ENCODE measurements at places on chromosomes 3 and 15.

- no peak for DNase-seq
Observed at GRCh38 chr3:65824166-65824565, 214.6 kb downstream of the MAGI1 start.

- DNase-seq, result no peak
Observed at GRCh38 chr3:62319570-62320243, 53.6 kb downstream of the FEZF2 start.

DNA sequence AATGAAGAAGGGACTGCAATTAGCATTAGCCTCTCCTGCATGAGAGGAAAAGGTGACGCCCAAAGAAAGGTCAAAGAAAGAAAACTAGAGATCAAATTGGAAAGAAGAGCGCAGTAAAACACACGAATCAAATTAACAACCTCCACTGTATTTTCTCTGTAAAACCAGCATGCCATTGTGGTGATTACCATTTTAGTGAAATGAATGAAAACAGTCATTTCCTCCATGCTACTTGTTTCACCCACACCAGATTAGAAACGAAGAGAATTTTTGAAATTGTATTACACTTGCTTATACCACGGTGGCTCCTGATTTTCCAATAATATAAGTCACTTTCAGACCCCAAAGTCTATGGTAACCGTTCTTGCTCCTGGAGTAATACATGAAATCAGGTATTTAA lies 71.6 kb downstream of the SUMF1 start:
- no peak for DNase-seq

DNA sequence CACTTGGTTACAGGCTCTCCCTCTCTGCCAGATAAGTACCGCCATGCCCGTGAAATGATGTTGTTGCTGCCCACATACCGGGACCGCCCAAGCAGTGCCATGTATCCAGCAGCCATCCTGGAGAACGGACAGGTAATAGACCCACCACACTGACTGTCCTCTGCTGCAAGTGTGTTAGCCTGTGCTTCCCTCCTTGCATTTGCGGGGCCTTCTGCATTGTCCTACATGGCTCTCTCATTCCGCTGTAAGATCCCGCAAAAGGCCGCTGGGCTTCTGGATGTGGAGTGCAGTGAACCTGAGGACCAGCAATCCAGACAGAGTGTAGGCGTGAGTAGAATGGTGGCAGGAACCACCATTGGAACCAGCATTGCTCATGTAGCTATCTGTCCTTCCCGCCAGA lies 10.6 kb upstream of the MANF start:
- no peak for DNase-seq

DNA sequence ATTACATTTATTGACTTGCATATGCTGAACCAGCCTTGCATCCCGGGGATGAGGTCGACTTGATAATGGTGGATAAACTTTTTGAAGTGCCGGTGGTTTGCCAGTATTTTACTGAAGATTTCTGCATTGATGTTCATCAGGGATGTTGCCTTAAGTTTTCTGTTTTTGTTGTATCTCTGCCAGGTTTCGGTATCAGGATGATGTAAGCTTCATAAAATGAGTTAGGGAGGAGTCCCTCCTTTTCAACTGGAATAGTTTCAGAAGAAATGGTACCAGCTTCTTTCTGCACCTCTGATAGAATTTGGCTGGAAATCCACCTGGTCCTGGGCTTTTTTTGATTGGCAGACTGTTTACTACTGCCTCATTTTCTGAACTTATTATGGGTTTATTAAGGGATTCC lies 250.8 kb downstream of the TBC1D5 start:
- DNase-seq, result no peak

- DNase-seq, result no peak
Observed at GRCh38 chr15:92937901-92938300, 37.8 kb downstream of the CHD2 start.

- no peak for DNase-seq
Observed at GRCh38 chr3:172856795-172857742, 106.5 kb downstream of the ECT2 start.

DNA sequence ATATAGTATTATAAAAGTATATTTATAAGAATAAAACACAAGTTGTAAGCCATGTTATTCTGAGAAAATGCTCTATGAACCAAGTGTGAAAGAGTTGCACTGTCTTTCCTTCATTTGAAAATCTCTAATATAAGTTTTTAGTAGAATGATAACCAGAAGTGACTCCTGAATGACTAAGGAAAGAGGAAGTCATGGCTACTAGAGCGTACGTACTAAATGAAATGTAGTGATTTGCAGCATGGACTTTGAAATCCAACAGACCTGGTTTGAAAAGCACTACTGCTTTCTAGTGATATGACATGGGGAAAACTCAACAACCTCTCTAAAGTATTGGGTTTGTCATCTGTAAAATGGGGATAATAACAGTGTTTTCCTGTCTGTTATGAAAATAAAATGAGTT lies 10.3 kb upstream of the DNAJC13 start:
- DNase-seq, result no peak

- no peak for DNase-seq
Observed at GRCh38 chr3:119835556-119835955, 53.7 kb downstream of the NR1I2 start.

GRCh38 chr3:172285844-172286243 lies 162.4 kb downstream of the GHSR start:
- DNase-seq, result no peak

Measured in liver (tissue), 10 donors.